ENCODE measurements at places on chromosomes 16 and 17.

- peak overlapping the region; percentile 42 for H3K4me3 ChIP-seq
- peaks cover 58% of the 10 kb centered on the region for H3K4me1 ChIP-seq
- DNase-seq = no peak
- peaks cover 6% of the 10 kb centered on the region for H3K27me3 ChIP-seq
- H3K27ac ChIP-seq = no peak overlapping the region
Observed at GRCh38 chr17:73359987-73360410, 48.2 kb upstream of the CDC42EP4 start.

DNA sequence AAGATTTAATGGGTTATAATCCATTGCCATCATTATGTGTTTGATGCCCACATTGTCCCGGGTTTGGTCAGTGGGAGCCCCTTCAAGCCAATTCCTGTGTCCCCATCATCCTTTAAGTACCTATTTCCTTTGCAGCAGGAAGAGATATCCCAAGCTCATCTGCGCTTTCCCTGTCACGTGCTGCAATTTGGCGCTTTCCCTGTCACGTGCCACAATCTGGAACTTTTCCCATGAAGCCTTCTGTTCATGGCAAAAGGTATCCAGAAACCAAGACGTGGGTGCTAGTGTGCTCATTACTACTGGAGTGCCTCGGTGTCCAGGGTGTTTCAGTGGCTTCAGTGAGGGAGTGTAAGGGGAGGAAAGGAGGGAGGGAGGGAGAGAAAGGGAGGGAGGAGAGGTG is 168.5 kb downstream of the NPIPB11 start:
- peaks cover 11% of the 10 kb centered on the region for H3K4me1 ChIP-seq
- H3K4me3 ChIP-seq = no peak overlapping the region
- H3K27ac ChIP-seq = no peak overlapping the region
- DNase-seq = no peak

DNA sequence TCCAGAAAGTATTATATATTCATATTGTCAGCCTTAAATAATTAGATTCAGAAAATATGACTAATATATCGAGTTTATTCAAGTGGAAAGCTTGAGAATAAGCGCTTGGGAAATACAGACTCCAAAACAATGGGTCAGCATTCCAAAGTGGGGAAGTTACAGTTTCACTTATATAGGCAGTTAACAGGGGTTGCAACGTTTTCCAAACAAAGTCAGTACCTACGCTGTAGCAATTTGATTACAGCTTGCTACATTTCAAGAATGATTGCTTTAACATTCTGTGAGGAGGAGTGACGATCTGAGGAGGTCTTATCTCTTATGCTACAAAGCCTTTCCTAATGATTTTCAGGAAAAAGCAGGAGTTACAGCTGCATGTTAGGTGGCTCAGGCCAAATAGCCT is 34.2 kb upstream of the HS3ST3A1 start:
- H3K27me3 ChIP-seq = peaks cover 3% of the 10 kb centered on the region
- H3K4me3 ChIP-seq = no peak overlapping the region
- H3K4me1 ChIP-seq = peaks cover 5% of the 10 kb centered on the region
- H3K36me3 ChIP-seq = no peaks in the 10 kb centered on the region
- H3K27ac ChIP-seq = no peak overlapping the region

GRCh38 chr17:81153340-81153803 is 11.9 kb upstream of the PVALEF start:
- H3K27ac ChIP-seq = no peak overlapping the region
- DNase-seq = no peak
- H3K4me3 ChIP-seq = no peak overlapping the region
- no peaks in the 10 kb centered on the region for H3K4me1 ChIP-seq
- peaks cover 25% of the 10 kb centered on the region for H3K27me3 ChIP-seq

DNA sequence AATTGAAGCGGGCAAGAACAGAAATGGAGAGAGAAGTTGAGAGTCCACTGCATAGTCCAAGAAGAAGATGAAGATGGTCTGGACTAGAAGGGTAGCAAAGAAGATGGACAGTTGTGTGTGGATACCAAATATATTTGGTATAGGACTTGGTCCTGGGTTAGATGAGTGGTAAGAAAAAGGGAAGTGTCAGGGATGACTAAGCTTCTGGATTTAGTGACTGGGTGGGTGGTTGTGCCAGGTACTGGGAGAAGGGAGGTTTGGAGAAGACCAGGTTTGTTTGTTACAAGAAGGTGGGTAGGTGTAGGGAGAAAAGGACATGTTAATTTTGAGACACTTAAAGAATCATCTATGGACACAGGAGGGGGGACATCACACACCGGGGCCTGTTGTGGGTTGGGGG is 5.4 kb downstream of the VMP1 start:
- no peak overlapping the region for H3K4me3 ChIP-seq
- H3K4me1 ChIP-seq = peaks cover 14% of the 10 kb centered on the region
- H3K27me3 ChIP-seq = peaks cover 2% of the 10 kb centered on the region
- H3K36me3 ChIP-seq = no peaks in the 10 kb centered on the region

DNA sequence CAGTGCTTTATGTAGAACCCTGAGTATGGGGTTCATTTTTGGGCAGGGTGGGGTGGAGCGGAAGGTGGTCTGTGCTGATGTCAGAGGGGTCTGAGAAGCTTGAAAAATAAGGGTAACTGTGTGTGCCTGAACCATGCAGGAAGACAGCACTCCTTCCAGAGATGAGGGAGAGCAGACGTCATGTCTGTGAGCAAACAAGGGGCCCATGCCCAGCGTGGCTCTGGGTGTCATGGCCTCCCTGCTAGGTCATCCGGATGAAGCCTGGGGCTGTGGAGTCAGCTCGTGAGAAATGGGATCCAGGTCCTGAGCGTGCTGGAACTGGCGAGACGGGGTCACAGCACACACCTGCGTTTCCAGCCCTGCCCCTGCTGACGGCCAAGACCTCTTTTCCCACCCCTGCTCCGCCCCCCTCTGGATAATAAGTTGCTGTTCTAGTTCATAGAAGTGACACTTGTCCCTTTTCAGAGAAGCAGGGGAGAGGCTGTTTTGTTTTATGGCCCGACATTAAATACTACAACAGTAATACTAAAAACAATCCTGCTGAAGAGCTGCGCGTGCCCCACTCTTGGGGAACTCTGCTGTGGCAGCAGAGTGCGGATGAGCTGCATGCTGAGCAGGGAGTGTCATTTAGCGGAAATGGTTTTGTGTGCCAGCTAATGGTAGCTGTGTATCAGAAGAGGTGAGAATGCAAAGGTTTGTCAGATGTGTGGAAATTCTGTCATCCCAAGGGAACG is 92.6 kb downstream of the RPTOR start:
- DNase-seq = peak; percentile 19
- peaks cover 80% of the 10 kb centered on the region for H3K4me1 ChIP-seq
- H3K27ac ChIP-seq = peak overlapping the region; percentile 91
- peak overlapping the region; percentile 33 for H3K4me3 ChIP-seq
- peaks cover 32% of the 10 kb centered on the region for H3K36me3 ChIP-seq

DNA sequence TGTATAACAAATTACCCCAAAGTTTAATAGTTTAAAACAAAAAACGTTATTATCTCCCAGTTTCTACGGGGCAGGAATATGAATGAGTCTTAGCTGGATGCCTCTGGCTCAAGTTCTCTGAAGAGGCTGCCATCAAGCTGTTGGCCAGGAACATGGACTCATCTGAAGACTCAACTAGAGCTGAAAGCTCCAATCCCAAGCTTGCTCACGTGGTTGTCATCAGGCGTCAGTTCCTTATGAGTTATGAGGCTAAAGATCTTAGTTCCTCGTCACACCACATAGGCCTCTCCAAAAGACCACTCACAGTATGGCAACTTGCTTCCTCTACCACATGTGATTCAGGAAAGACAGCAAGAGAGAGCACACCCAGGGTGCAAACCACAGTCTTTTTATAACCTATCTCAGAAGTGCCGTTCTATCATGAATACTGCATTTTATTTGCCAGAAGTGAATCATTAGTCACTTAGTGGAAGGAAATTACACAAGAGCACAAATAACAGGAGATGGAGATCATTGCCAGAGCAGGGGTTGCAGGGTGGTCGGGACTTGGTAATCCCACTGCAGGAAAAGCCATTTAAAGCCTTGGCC is 48.7 kb upstream of the NLK start:
- no peak overlapping the region for H3K4me3 ChIP-seq
- no peak for DNase-seq
- H3K36me3 ChIP-seq = no peaks in the 10 kb centered on the region
- peaks cover 9% of the 10 kb centered on the region for H3K4me1 ChIP-seq
- H3K27ac ChIP-seq = no peak overlapping the region

DNA sequence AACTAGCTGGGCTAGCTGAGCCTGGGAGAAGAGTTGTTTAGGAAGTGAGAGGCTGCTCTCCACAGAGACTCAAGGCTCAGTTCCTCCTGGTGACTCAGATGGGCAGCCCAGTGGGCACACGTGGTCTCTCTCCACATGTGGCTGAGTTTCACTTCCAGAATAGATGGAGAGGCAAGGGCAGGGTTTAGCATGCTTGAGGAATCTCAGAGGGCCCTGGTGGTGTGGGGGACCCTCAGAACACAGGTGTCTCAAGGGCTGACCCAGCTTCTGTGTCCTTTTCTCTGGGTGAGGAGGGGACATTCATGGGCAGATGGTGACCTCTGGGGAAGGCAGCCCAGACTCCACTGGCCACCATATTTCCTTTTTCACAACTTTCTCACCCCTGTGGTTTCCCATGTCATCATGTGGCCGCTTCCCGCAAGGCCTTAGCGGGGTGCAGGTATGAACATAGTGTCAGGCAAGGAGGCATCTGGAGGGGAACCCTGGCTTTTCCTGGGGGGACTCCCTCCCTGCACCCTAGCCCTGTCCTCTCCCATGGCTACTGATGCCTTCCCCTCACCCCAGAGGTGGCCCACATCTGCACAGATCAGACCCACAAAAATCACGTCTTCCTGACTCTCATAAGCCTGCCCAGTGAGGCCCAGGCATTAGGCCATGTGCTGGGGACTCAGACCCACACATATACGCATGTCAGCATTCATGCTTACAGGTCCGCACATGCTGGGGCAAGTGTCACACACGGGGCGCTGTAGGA is 3.3 kb downstream of the GRN start:
- H3K27ac ChIP-seq = no peak overlapping the region
- no peak for DNase-seq

DNA sequence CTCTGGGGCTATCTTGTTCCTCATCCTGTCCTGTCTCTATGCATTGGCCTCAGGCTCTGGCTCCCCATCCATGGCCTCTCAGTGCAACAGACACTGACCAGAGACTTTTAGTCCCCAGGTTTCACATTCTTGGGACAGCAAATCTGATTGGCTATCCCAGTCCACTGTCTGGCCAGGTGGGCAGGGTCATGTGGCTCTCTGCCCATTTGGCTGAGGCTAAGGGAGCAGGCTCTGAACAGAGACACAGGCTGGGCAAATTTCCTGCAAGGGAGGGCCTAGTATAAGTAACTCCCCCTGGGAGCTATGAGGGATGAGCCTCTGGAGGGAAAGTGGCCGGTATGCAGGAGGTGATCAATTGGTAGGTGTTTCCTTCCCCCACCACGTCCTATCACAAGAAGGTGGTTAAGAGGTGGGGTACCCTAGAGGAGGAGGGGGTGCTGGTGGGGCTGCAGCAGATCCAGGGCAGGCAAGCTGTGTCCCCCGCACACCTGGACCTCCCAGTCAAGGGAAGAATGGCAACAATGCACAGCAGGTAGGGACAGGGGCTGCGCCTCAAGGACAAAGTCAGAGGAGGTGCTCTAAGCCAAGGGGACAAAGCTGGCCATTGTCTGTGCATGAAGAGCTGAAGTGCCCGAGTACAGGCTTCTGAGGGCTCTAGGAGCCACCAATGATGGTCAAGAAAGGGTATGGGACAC is 13.2 kb downstream of the XYLT2 start:
- no peak overlapping the region for H3K4me3 ChIP-seq
- H3K36me3 ChIP-seq = peaks cover 21% of the 10 kb centered on the region
- H3K4me1 ChIP-seq = peaks cover 24% of the 10 kb centered on the region
- H3K27me3 ChIP-seq = no peaks in the 10 kb centered on the region
- H3K27ac ChIP-seq = no peak overlapping the region
- DNase-seq = no peak

DNA sequence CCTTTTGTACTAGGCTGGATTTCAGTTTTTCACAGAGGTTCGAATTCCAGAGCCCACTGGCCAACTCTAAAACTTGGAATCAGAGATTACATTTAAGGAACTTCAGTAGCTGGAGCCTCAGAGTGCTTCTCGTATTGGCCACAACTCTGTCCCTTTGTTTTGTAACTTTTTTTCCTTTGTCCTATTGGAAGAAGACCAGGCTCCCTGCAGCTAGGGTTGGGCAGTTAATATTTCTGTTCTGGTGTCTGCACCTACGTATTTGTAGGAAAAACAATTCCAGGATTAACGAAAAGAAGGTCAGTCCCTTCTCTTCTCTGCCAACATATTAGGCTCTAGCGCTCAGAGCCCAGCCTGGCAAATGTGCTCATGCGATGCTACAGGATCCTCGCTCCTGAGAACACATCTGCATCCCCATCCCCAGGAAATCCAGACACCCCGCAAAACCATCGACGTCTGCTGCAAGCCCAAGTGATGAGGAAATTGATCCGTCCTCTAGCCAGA is 1.9 kb downstream of the CDH11 start:
- H3K27ac ChIP-seq = peak overlapping the region; percentile 98
- H3K4me3 ChIP-seq = peak overlapping the region; percentile 93
- no peaks in the 10 kb centered on the region for H3K27me3 ChIP-seq
- peaks cover 60% of the 10 kb centered on the region for H3K4me1 ChIP-seq

DNA sequence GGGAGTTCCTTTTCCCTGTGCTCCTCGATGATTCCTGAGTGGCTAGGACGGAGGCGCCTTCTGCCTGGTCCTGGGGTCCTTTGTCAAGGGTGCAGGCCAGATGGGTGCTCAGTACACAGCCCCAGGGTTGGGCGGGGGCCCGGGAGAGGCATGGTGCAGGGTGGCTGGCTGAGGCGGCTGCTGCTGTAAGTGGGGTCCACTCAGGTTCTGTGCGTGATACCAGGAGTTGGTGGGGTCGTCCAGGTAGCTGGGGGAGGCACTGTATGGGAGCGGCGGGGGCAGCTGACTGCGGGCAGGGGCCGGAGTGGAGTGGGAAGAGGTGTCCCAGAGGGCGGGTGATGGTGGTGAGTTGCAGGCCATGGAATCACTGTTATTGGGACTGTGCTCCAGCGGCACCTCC is 3.6 kb downstream of the DLX3 start:
- no peak overlapping the region for H3K4me3 ChIP-seq
- no peaks in the 10 kb centered on the region for H3K36me3 ChIP-seq
- H3K27ac ChIP-seq = no peak overlapping the region
- no peak for DNase-seq
- peaks cover 99% of the 10 kb centered on the region for H3K27me3 ChIP-seq
- H3K4me1 ChIP-seq = peaks cover 60% of the 10 kb centered on the region

GRCh38 chr17:39757931-39758873 is 20.5 kb downstream of the GRB7 start:
- no peaks in the 10 kb centered on the region for H3K36me3 ChIP-seq
- H3K27ac ChIP-seq = no peak overlapping the region
- H3K4me1 ChIP-seq = peaks cover 20% of the 10 kb centered on the region
- peaks cover 48% of the 10 kb centered on the region for H3K27me3 ChIP-seq

GRCh38 chr17:72145962-72146361 is 25.1 kb downstream of the SOX9 start:
- peaks cover 31% of the 10 kb centered on the region for H3K27me3 ChIP-seq
- peaks cover 18% of the 10 kb centered on the region for H3K4me1 ChIP-seq
- H3K36me3 ChIP-seq = no peaks in the 10 kb centered on the region
- no peak overlapping the region for H3K4me3 ChIP-seq
- no peak overlapping the region for H3K27ac ChIP-seq
- DNase-seq = no peak

GRCh38 chr17:15977894-15978293 is 21.6 kb downstream of the ZSWIM7 start:
- no peaks in the 10 kb centered on the region for H3K4me1 ChIP-seq
- H3K27me3 ChIP-seq = peaks cover 4% of the 10 kb centered on the region
- H3K36me3 ChIP-seq = peaks cover 74% of the 10 kb centered on the region
- no peak overlapping the region for H3K27ac ChIP-seq
- DNase-seq = no peak
